ENCODE measurements at places on chromosomes 1 and 21.

DNA sequence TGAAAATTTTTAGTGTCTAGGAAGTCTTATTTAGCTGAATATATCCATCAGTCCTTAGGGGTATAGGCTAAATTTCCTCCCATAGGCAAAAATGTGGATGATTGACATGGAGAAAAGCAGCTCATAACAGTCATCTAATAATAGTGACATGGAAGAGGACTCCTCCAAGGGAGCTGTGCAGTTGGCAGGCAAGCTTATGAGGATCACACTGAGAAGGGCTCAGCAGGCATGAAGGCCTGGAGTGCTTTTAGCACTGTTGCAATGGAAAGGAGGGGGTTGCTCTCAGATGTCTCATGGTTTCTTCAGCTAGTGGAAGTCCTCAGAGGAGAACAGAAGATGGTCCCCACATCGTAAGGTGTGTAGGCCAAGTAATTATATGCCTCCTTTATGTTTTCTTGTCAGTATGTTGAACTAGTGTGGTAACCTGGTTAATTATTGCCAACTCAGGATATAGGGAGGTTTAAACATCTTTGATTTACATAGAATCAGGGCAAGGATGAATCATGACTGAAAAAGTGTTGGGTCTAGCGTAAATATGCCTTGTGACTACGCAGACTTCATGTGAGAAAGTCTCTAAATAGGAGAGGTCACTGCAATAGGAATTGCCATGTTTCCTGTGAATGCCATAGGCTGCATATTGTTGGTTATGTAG, 18.9 kb downstream of the VN1R5 start:
- DNase-seq, result no peak

GRCh38 chr21:38267136-38267755, 10.5 kb downstream of the KCNJ15 start:
- DNase-seq, result no peak

DNA sequence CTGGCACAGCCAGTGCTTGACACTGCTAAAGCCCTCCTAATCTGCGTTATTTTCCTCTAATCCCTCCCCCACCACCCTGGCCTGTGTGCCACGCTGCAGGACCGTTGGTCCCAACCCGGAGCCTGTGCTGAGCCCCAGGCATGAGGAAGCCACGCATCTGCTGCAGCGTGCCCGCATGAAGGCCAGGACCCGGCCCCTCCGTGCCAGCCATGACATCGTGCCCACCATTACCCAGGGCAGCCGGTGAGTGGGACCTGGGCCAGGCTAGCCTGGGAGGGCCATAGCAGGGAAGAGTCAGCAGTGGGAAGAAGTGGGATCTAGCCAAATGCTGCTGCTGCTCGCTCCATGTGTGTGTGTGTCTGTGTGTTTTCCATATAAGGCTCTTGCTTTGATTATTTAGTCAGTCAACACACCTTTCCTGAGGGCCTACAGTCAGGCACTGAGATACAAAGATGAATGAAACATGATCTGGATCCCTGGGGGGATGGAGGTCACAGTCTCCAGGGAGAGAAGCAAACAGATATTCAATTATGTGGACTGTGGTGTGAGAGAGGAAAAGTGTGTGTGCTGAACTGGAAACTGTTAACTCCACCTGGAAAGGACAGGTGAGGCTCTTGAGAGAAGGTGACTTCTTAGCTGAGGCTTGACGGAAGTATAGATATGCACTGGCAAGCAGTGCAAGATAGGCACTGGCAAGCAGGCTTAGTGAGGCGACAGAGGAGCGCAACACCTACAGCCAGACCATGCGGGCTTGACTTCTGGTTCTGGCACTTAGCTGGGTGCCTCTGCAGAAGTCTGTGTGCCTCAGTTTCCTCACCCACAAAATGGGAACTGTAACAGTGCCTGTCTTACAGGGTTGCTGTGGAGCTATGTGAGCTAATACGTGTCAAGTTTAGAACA, 15.9 kb downstream of the KIAA1614 start:
- no peak for DNase-seq

GRCh38 chr1:233005703-233006102, 55.3 kb downstream of the NTPCR start:
- DNase-seq, result no peak

GRCh38 chr1:116325922-116326321, 47.1 kb upstream of the ATP1A1 start:
- no peak for DNase-seq

DNA sequence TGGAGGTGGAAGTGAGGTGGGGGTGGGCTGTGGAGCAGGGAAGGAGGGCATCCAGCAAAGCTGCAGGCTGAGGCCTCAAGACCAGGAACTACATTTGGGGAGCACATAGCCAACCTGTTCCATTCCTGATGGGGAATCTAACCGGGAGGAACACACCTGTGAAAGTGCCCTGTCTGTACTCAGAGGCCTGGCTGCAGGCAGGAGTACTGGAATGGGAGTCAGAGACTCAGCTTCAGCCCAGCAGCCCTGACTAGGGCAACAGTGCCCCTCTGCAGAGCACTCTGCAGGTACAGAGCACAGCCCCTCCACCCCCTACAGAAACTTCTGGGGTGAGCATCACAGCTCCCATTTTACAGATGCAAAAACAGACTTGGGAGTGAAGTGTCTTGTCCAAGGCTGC, 126.4 kb downstream of the DMRTB1 start:
- no peak for DNase-seq

- no peak for DNase-seq
Observed at GRCh38 chr1:33330906-33331305, 10.0 kb upstream of the A3GALT2 start.

- no peak for DNase-seq
Observed at GRCh38 chr1:205950826-205951549, 7.7 kb upstream of the SLC26A9 start.

DNA sequence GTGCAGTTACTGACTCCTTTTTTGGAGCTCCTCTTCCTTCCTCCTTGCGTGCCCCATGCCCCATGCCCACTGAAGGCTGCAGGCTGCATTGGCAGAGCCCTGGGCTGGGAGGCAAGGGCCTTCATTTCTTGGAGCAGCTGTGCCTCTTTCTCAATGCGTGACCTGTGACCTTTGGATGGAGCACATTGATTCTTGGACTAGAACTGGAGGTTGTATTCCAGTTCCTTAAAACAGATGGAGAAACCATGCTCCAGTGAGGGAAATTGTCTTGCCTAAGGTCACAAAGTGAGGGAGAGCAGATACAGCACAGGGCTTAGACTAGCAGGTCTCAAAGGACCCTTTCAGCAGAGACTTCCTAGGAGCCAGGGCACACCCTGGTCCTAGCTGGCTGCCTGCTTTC, 9.0 kb downstream of the TMEM269 start:
- DNase-seq, result no peak
